ENCODE measurements at places on chromosomes 2 and 18.
A peak's percentile ranks its signal among the peaks of the same experiment; 100 is the strongest.

DNA sequence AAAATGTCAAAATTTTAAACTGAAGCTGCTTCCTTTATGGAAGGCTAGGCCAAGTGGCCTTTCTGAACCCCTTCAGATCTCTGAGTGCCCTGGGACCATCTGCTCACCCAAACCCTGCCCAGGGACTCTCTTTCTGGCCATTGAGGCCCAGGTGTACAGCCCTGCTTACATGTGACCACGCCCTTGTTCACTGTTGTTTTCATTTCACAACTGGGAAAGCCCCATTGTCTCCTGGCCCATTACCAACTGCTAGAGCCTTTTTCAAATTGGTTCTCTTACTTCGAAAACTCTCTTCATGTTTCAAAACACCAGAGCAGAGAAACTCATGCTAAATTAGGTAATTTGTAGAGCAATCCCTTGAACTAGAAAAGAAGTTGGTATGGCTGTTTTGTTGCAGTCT, 219.5 kb upstream of the TANK start:
- no peak for DNase-seq

DNA sequence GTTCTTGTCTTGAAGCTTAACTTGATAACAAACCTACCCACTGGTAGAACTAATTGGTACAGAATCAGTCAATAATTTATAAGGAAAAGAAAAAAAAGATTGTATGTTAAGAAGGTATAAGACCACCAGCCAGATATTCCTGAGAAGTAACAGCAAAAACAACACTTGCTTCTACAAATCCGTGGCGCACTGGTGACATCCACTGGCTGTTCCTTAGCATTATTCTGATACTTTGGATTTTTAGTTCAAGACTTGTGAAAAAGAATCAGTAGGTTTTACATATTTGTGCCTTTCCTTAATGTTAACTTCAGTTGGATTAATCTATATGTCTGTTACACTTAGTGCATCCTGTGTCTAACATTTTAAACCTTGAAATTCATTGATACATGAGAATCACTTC, 141.8 kb downstream of the GRB14 start:
- DNase-seq, result no peak

- DNase-seq, result no peak
Measured at GRCh38 chr18:22172120-22172582, 2.8 kb downstream of the GATA6 start.

DNA sequence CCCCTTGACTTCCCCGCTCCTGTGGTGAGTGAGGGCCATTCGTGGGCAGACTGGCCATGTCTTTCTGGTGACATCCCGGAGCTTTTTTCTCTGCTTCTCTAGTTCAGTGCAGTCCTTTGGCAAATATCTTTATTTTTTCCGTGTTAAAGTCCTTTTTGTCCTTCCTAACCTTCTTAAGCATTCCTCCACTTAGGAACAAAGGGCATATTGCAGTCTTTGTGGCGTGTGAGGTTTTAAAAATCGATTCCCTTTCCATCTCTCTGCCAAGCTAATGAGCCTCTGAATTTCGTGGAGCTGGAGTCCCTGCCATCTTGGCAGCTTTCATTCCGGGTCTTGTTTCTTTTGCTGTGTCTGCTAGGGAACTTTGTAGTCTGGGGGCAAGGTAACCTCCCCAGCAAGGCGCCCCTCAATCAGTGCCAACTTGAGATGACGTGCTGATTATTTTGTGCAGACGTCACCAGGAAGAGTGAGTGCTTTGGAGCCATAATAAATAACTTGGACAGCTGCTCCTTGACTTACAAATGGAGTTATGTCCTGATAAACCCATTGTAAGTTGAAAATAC, 5.1 kb downstream of the CNNM3 start:
- no peak for DNase-seq

DNA sequence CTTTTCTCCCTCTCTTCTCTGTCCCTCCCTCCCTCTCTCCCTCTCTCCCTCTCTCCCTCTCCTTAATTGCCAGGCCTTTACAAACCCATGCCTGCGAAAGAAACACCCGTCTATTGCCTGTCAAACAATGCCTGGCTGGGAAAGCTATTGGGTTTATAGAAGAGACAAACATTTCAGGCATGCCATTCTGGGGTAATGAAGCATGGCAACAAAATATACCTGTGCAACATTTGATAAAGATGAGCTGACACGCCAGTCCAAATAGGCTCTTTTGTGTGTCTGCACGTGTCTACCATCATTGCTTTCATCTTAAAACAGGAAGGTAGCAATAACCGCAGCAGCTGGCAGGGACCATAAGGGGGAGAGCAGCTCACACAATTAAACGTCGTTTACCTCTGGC, 282.1 kb downstream of the ZNF516 start:
- no peak for DNase-seq

DNA sequence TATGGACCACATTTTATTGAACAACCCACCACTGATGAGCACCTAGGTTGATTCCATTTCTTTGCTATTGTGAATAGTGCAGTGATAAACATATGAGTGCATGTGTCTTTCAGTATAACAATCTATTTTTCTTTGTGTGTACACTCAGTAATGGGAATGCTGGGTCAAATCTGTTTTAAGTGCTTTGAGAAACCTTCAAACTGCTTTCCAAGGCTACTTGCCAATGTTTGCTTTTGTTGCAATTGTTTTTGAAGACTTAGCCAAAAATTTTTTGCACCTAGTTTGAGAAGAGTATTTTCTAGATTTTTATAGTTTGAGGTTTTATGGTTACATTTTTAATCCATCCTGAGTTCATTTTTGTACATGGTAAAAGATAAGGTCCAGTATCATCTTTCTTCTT, 587.4 kb upstream of the SETBP1 start:
- DNase-seq, result no peak

DNA sequence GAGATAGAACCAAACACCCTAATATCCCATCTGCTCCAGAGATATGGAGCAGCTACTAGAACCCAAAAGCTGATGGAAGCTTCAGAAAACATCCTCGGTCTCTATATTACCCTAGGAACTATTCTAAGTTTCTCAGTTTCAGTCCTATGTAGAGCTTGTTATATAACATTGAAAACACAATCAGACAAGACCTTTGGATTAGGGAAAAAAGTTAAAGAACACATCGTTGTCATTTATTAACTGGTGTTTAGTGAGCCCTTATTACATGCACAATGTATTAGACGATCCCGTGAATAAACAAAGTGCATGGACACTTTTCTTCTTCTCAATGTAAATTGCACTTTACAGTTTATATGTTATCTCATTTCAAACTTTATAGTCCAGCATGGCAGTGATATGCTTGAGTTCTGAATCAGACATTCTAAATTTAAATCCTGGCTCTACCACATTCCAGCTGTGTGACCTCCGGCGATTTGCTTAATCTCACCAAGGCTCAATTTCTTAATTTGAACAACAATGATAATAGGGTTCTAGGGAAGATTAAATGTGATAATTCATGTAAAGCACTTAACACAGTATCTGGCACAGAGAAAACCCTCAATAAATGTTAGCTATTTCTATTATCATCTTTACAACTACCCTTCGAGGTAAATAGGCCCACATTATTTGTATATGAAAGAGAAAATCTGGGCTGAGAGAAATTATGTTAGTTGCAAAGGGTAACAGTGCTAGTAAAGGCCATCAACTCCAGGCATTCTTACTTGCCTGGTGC, 83.6 kb upstream of the PIK3C3 start:
- DNase-seq, result no peak

DNA sequence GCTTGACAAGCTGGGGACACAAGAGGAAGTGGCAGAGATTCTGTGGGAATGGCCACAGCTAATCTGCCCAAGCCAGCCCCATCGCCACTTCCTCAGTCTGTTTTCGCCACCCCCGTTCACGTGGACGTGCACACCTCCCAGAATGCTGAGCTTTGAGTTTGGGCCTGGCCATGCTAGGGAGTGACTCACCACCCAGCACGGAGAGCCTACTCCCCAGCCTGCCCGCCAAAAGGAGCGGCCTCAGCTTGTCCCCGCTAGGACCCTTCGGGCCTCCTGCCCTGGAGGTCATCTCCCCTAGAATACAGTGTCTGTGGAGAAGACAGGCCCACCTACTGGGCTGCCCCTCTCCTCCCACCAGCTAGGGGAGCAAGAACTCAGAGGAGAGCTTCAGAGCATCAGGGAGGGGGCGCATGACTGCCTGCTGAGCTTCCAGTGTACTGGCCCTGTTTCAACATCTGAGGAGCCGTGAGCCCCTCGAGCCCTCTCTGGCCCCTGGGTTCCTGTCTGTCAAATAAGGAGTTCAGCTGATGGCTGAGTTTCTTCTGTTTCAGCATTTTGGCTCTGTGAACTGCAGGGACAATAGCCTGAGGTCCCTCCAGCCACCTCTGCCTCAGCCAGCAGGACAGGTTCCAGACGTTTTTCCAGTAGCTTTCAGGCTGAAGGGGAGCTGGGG, 5.1 kb downstream of the SLC35F6 start:
- DNase-seq, result no peak

- DNase-seq, result no peak
Measured at GRCh38 chr2:65142515-65142914, 12.6 kb upstream of the RAB1A start.

DNA sequence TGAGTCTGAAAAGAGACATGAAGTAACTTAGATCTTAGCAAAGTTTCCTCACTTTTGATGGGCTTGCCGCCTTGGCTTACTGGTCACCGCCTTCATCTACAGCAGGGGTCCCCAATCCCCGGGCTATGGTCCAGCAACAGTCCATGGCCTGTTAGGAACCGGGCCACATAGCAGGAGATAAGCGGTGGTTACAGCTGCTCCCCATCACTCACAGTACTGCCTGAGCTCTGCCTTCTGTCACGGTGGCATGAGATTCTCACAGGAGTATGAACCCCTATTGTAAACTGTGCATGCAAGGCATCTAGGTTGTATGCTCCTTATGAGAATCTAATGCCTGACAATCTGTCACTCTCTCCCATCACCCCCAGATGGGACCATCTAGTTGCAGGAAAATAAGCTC, 72.9 kb downstream of the BIN1 start:
- DNase-seq, result no peak

DNA sequence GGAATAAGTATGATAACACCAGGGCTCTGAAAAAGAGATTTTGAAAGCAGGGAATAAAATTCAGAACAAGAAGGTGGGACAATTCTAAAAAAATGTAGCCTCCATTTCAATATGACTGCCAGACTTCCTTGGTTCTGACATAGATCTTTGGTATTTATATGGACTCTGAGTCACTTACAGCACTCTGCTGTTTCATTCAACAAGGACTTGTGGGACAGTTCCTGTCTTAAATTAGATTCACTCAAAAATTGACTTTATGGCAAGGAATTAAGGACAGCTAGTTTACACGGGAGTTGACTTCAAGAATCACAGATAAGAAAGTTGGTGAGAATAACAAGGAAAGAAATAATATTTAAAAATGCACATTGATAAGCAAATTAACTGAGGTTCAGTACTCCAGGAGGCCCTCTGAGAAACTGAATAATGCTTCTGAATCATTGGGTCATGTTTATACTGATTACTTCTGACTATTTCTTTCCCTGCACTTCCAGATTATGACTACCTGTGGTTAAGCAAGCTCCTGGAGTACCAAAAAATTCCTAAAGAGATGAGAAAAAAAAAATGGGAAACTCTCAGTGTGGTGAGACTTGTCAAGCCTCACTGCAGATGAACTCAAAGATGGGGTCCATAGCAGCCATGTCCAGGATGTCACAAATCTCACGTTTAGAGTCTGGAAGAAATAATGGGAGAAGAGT, 828.3 kb upstream of the PIK3C3 start:
- peak; percentile 30 for DNase-seq

- DNase-seq, result no peak
Measured at GRCh38 chr18:59148192-59148591, 8.5 kb downstream of the SEC11C start.

- no peak for DNase-seq
Measured at GRCh38 chr2:240643093-240643810, 18.0 kb downstream of the GPR35 start.

GRCh38 chr18:78099979-78100588, 850.4 kb downstream of the GALR1 start:
- DNase-seq, result no peak

- peak; percentile 53 for DNase-seq
Measured at GRCh38 chr2:153519257-153519875, 40.8 kb upstream of the RPRM start.

- peak; percentile 9 for DNase-seq
Measured at GRCh38 chr2:149645391-149645790, 57.8 kb upstream of the MMADHC start.

DNA sequence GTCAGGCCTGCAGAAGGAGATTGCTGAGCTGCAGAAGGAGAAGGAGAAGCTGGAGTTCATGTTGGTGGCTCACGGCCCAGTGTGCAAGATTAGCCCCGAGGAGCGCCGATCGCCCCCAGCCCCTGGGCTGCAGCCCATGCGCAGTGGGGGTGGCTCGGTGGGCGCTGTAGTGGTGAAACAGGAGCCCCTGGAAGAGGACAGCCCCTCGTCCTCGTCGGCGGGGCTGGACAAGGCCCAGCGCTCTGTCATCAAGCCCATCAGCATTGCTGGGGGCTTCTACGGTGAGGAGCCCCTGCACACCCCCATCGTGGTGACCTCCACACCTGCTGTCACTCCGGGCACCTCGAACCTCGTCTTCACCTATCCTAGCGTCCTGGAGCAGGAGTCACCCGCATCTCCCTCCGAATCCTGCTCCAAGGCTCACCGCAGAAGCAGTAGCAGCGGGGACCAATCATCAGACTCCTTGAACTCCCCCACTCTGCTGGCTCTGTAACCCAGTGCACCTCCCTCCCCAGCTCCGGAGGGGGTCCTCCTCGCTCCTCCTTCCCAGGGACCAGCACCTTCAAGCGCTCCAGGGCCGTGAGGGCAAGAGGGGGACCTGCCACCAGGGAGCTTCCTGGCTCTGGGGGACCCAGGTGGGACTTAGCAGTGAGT, 19.4 kb downstream of the FOSL2 start:
- no peak for DNase-seq

GRCh38 chr2:180655842-180656454, 324.5 kb upstream of the UBE2E3 start:
- DNase-seq, result peak; percentile 44

DNA sequence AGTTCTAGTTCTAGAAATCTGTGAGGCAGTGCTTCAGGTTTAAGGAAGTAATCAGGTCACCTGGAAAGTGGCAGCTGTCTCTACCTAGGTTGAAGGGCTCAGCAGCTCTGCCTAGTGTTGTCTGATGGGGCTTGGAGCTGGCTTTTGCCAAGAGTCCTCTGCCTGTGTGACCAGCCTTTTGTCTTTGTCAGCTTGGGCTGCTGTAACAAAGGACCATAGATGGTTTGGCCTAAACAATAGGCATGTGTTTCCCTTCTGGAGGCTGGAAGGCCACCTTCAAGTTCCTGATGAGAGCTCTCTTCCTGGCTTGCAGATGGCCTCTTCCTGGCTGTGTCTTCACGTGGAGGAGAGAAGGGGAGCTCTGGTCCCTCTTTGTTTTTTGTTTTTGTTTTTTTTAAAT, 13.3 kb downstream of the UBE2F start:
- no peak for DNase-seq
